Caco-2 (cell line): ENCODE measurements at places on chromosomes 2 and 18.

GRCh38 chr2:101398116-101398821, 11.0 kb upstream of the CREG2 start:
- no peak for DNase-seq

- DNase-seq = no peak
Measured at GRCh38 chr2:61722318-61722717, 131.5 kb downstream of the FAM161A start.

GRCh38 chr2:235930701-235931100, 237.5 kb downstream of the GBX2 start:
- no peak for DNase-seq

- no peak for DNase-seq
Measured at GRCh38 chr2:23867449-23867848, 59.5 kb downstream of the ATAD2B start.

GRCh38 chr18:73621091-73621490, 526.5 kb downstream of the FBXO15 start:
- no peak for DNase-seq

- no peak for DNase-seq
Measured at GRCh38 chr18:907115-907884, 2.6 kb downstream of the ADCYAP1 start.

GRCh38 chr18:77571743-77572142, 322.1 kb downstream of the GALR1 start:
- no peak for DNase-seq

GRCh38 chr2:235000426-235001236, 48.8 kb downstream of the SH3BP4 start:
- DNase-seq = peak; percentile 76

GRCh38 chr18:60563082-60563481, 190.5 kb upstream of the MC4R start:
- no peak for DNase-seq

GRCh38 chr2:121088251-121089165, 196.5 kb downstream of the TFCP2L1 start:
- DNase-seq = no peak

- no peak for DNase-seq
Measured at GRCh38 chr2:74887960-74888700, 54.2 kb downstream of the HK2 start.

DNA sequence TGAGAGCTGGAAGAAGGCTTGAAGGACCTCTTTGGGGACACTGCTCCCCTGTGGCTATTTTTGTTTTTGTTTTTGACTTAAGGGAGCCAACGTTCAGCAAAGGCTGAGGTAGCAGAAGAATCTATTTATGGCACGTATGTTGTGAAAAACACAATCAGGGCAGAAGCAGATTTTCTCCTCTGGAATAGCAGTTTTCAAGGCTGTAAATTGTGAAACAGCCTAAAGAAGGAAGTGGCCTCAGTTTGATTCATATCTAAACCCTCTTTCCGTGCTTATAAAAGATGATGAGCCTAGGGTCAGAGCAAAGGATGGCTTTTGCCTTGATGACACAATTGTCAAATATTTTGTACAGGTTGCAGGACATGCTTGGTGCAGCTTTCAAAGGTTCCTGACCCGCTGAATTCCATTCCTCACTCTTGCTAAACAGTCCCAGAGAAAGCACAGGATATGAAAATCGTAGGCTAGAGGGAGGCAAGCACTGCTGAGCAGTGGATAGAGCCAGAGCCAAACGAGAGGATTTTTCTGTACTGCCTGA, 106.2 kb upstream of the DLX2 start:
- DNase-seq = no peak

DNA sequence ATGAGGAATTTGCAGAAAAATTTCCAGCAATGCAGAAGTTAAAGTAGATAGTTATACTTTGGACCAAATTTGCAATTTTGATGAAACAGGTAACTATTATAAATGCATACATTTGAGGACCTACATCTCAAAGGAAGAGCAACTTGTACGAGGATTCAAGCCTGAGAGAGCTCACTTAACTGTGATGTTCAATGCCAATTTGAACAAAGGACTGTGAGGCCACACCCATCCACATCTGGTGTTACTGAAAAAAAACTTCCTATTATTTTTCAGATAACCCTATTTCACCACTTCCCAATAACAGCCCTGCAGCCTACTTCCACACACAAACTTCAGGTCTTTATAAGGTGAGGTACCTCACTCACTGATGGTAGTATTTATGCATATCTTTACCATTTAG, 203.5 kb upstream of the NABP1 start:
- DNase-seq = no peak

- no peak for DNase-seq
Measured at GRCh38 chr18:4384932-4385331, 70.2 kb downstream of the DLGAP1 start.

DNA sequence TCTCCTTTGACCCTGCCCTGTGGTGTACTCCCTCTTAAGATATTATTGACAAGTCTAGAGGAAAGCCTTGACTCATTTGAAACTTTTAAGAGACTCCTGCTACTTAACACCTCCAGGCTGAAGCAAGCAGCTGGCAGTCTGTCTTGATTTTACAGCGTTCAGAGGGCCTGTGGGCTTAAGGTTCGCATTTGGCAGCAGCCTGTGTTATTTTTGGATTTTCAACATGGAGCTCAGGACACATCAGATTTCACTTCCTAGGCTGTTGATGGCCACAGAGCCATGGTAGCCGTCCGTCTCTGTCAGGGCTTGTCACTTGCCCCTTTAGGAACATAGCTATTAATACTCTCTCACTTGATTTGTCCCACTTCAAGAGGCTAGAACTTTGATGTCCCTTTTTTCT, 73.6 kb downstream of the VWA3B start:
- DNase-seq = no peak

GRCh38 chr2:45637440-45637839, 14.0 kb upstream of the PRKCE start:
- DNase-seq = no peak

DNA sequence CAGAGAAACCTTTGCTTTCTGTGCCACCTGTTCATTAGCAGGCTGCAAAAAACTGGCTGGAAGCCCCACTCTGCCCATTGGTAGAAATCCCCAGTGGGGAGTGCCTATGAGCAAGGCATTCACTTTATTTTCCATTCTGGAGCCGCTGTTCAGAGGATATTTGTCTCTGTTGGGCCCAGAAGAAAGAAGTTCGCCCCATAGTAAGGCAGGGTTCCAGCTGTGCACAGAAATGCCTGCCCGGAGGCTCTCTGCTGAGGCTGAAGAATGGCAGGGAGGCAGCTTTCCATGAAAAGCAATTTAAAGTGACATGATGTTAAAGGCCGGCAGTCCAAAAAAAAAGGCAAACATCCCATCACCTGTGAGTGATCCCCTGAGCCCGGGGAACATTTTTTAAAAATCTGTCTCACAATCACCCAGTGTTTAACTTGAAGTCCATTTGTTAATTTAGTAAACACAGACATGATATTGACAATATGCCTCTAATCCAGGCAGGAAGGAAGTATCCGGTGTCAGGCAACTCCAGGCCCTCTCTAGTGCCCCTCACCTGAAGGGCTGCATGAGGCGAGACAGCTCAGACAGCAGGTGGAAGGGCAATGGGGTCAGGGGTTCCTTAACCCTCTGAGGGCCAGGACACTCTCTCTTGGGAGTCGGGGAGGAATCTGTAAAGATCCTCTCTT, 265.1 kb upstream of the SIX2 start:
- peak; percentile 49 for DNase-seq

- DNase-seq = no peak
Measured at GRCh38 chr18:46182633-46183358, 78.6 kb downstream of the HAUS1 start.

DNA sequence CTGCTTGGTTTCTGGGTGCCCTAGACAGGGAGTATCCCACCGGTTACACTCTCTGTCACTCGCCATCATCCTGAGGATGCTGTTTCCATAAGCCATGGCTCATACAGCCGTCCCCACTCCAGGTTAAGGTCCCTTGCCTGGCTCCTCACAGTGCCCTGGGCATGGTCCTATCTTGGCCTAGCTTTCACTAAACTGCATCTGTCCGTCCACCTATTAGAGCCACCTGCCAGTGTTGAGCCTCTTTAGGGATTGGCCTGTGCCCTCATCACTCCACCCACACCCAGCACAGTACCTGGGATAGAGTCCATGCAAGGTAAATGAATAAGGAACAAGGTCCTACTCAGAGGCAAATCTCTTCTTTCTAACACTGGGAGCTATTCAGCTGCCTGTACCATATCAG, 320.1 kb downstream of the GBX2 start:
- no peak for DNase-seq

DNA sequence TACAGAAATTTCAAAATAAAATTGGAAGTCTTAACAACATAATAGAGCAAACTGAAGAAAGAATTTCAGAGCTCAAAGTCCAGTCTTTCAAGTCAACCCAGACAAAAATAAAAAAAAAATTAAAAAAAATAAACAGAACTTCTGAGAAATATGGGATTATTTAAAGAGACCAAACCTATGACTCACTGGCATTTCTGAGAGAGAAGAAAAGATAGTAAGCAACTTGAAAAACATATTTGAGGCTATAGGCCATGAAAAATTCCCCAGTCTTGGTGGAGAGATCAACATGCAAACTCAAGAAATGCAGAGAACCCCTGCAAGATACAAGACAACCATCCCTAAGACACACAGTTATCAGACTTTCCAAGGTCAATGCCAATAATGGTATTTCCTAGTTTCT, 167.4 kb downstream of the RNF144A start:
- no peak for DNase-seq

GRCh38 chr2:179322289-179322688, 57.7 kb upstream of the SESTD1 start:
- DNase-seq = no peak

DNA sequence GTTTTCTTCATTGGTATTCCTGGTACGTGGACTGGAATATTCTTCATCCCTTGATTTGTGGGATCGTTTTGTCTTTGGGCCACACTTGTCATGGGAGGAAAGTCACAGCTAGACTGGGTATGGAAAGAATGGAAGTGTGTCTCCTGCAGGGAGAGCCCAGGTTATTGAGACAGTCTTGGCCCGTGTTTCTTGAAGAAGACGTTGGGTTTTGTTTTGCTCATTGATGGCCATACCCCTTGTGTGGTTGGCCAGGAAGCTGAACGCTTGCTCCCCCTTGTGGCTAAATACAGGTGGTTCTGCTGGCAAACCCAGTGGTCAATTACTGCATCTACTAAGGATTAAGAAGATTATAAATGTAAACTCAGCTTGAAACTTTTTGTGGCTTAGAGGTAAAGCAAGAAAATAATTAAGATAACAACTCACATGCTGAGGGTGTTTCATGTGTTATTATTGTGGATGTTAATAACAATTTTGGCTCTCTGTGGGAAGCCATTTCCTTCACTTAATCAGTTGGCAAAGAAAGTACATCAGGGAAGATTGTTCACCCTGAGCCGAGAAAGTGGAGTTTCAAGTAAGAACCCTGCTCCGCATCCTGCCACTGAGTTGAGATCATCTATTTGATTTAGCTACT, 91.8 kb downstream of the NEDD4L start:
- peak; percentile 58 for DNase-seq

DNA sequence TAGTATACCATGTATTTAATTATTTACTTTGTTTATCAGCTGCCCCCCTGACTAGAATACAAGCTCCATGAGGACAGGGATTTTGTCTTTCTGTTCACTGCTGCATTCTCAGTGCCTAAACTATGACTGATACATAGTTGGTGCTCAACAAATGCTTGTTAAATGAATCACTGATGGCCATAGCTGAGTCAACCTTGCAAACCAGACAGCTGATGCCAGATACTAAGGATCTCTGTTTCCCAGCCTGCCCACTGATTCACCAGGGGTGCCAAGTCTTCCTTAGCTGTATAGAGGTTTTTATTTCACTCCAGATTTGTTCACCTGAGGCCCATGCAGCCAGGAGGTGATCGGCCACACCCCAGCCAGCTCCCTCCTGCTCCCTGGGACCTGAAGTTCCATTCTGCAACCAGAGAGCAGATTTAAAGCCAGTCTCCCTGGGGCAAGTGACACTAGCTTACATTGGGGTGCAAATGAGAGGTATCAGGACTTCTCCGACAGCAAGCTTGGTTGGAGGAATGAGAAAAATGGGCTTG, 92.2 kb downstream of the C1QL2 start:
- no peak for DNase-seq

GRCh38 chr2:105929516-105929915, 184.8 kb downstream of the NCK2 start:
- no peak for DNase-seq

- no peak for DNase-seq
Measured at GRCh38 chr2:159872353-159872752, 74.3 kb upstream of the CD302 start.

GRCh38 chr2:144505245-144505831, 14.6 kb downstream of the ZEB2 start:
- no peak for DNase-seq

DNA sequence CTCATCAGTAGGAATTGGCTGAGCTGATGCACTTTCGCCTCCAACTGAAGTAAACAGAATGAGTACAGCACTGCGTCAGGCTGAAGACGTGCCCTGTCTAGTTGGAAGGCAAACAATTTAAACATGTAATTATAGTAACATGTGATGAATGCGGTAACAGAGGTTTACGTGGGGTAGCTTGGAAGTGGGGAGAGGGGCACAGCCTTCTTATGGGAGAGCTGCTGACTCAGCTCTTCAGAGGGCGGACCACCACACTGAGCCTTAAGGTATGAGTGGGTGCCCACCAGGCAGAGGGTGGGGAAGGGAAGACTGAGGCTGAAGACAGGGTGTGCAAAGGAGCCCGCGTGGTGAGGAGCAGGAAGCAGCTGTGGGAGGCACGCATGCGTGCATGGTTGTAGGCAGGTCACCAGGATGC, 6.2 kb upstream of the EHD3 start:
- DNase-seq = no peak

GRCh38 chr2:228927028-228928010, 343.8 kb downstream of the PID1 start:
- no peak for DNase-seq

GRCh38 chr2:120865656-120866055, 130.0 kb downstream of the GLI2 start:
- DNase-seq = no peak

DNA sequence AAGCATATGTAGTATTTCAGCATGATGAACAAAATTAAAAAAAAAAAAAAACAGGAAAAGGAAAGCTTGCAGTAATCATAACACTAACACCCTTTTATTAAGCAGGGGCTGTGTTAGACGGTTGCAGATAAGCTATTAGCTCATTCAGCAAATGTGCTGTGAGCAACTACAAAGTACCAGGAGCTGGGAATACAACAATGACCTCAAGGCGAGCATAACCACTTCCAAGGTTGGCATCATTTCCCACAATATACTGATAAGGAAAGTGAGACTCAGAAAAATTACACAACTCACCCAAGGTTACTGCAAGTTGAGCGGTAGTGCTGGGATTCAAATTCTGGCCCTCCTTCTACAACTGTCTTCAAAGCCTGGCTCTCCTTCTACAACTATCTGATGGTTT, 38.2 kb upstream of the ACTR3 start:
- DNase-seq = no peak

- DNase-seq = no peak
Measured at GRCh38 chr2:240146141-240146561, 5.7 kb upstream of the OTOS start.

GRCh38 chr2:6410313-6410712, 455.4 kb downstream of the CMPK2 start:
- DNase-seq = no peak

GRCh38 chr2:60517446-60517845, 36.0 kb downstream of the BCL11A start:
- DNase-seq = no peak

- DNase-seq = no peak
Measured at GRCh38 chr2:24210106-24210455, 35.2 kb downstream of the FAM228A start.

GRCh38 chr2:25587361-25587760, 86.0 kb downstream of the DTNB start:
- DNase-seq = no peak

GRCh38 chr2:120526047-120526562, 180.2 kb downstream of the INHBB start:
- no peak for DNase-seq
